ENCODE measurements at places on chromosomes 12 and 14.

DNA sequence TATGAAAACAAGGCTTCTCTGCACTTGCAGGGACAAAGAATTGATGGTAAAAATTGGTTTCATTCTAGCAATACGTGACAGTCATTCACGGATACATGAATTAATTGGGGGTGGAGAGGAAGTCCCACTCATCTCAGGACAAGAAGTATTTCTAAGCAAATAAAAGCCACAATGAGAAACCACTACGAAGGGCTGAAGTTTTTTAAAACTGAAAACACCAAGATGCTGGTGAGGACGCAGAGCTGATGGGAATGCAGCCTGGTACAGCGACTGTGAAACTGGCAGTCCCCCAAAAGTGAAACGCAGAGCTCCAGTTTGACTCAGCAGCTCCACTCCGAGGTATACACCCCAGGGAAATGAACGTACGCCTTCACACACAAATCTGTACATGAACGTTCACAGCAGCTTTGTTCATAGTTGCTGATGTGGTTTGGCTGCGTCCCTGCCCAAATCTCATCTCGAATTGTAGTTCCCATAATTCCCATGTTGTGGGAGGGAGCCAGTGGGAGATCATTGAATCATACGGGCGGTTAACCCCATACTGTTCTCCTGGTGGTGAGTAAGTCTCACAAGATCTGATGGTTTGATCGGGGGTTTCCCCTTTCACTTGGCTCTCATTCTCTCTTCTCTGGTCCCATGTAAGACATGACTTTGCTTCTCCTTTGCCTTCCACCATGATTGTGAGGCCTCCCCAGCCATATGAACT lies 89.0 kb downstream of the SCARB1 start:
- peak; percentile 81 for DNase-seq

DNA sequence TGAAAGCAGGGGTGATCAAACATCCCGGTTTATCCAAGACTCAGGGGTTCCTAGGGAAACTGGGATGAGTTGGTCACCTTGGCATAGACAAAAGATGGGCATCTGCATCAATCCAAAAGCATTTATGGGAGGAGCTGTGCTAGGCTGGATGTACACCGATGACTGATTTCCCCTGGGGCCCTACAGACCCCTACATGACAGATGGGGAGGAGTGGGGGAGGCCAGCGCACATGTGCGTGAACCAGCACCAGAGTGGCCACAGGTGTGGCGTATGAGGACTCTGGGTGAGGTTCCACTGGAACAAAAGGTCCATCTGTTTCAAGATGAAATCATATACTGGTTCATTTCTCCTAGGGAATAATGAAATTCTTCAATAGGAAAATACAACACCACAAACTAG lies 210.4 kb downstream of the ITPR2 start:
- no peak for DNase-seq

DNA sequence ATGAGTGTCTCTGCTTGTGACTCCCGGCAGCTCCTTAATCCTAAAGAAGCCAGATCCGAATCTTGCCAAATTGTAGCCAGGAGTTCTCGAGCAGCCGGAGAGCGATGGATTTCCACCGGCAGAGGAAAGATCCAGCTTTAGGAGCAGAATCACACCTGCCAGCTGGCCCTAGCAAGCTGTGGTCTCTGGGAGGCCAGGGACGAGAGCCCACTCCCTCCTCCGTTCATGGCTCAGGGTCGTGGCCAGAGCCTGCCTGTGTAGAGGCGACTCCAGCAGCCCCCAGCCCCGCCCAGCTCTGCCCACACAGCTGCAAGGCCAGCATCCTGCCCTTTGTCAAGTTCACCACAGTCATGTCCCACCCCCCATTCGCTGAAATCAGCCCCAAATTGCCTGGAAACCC lies 121.0 kb downstream of the SCARB1 start:
- no peak for DNase-seq

DNA sequence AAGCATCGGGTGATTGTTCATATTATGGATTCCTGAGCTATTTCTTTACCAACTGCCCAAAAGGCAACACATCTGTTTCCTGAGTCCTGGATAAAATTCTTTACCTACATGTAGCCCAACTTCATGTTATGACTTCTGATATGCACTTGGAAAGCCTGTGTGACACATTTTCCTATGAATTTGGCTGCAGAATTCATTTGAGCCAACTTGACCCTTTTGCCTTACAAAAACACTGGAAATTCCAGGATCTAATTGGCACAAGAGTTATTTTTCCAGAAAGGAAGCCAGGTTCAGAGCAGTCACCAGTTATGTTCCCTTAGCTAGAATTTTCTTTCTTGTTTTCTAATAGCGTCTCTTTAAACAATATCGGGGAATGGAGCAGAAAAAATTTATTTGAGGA lies 202.5 kb upstream of the LRIG3 start:
- DNase-seq, result no peak

- no peak for DNase-seq
These were observed 75.2 kb upstream of the RPH3A start for GRCh38 chr12:112716099-112717093.

GRCh38 chr12:5268424-5269210 lies 163.3 kb upstream of the NTF3 start:
- DNase-seq, result no peak

- DNase-seq, result peak; percentile 63
These were observed 2.4 kb upstream of the TCL1B start for GRCh38 chr14:95683793-95684192.

DNA sequence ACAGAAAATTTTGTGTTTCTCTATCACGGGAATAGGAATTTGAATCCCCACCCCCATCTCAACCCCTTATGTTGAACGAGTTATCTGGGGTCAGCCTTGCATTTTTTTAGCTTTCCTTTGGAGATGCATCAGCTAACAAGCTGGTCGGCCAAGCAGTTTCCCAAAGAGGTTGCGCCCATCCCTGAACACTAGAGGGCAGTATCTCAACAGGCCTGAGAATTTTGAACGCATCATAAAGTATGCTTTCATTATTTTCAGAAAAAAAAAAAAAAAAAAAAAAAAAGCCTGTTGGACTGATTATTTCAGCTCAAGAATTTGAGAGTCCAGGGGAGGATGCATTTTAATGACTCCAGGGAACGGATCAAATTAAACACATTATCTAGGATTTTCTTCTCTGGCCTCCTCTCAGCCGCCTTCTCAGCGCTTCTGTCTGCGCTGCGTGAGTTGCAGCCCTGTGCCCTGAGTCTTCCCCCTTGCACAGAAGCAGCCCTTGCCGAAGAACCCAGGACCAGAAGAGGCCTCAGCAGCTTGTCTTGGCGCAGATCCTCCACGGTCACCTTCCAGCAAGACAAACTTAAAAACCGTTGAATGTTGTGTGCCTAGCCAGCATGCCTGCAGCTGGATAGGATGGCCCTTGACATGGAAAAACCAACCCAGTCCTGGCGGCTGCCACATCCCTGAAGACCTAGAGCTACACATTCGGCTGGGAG lies 76.6 kb upstream of the GZMB start:
- DNase-seq, result peak; percentile 69

- no peak for DNase-seq
These were observed 48.0 kb upstream of the ARID2 start for GRCh38 chr12:45681465-45681864.

Data from activated CD8-positive, alpha-beta memory T cell treated with anti-CD3 and anti-CD28 coated beads, Interleukin-2, amount 50 U/mL, for 48 hours (primary cell).